Endothelial cell of umbilical vein (primary cell): ENCODE measurements at places on chromosomes 16 and 17. TPM values are rescaled to one million over a fixed set of nuclear protein-coding genes. Genes with fewer than 3 reads are reported as not detected.

The FOXO3B gene
- 4.7 and 7.2 TPM in 2 replicates for total RNA-seq

The TNFRSF17 gene
- not detected in 2 replicates for total RNA-seq

The WNT9B gene
- not detected in 2 replicates for total RNA-seq

The SCGB1C2 gene
- total RNA-seq, result not detected in 2 replicates

The CLEC18B gene
- 0.25 and 0.49 TPM in 2 replicates for total RNA-seq

The BAIAP3 gene
- total RNA-seq, result 0.66 and 0.88 TPM in 2 replicates

The GNGT2 gene
- 3.7 and 3.8 TPM in 2 replicates for total RNA-seq

- H3K27ac ChIP-seq, result no peak overlapping the region
- no peak for DNase-seq
- no peaks in the 10 kb centered on the region for H3K36me3 ChIP-seq
- no peaks in the 10 kb centered on the region for H3K27me3 ChIP-seq
- no peaks in the 10 kb centered on the region for H3K4me1 ChIP-seq
Measured at GRCh38 chr16:11165894-11166665, 89.9 kb downstream of the SOCS1 start.

DNA sequence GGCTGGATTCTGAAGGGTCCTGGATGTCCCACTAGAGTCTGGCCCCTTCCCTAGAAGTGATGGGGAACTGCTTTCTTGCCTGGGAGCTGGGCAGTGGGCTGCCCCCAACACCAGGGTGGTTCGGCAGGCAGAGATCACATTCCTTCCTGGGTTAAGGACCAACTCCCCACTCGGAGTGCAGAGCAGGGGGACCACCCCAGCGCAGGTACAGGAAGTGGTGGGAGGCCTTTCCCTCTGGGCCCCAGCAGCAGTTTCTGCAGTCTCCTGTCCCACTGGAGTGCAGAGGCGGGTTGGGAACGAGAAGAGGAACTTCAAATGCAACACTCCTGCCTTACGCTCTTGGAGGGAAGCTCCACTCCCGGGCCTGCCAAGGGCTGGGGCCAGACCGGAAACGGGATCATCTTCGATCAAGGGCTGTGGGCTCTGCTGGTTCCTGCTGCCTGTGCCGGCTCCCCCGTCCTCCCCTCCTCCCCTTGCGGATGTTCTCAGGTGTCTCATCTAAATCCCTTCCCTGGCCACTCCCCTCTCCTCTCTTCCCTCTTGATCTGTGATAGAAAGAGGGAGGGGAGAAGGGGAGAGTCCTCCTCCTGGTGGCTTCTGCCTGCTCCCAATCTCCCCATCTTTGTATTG lies 9.0 kb upstream of the NGFR start:
- no peak overlapping the region for H3K4me3 ChIP-seq
- DNase-seq, result no peak
- peaks cover 48% of the 10 kb centered on the region for H3K27me3 ChIP-seq
- no peaks in the 10 kb centered on the region for H3K4me1 ChIP-seq

GRCh38 chr17:80025140-80025539 lies 10.5 kb downstream of the TBC1D16 start:
- H3K4me3 ChIP-seq, result no peak overlapping the region
- DNase-seq, result no peak
- H3K36me3 ChIP-seq, result no peaks in the 10 kb centered on the region
- H3K27ac ChIP-seq, result no peak overlapping the region
- peaks cover 10% of the 10 kb centered on the region for H3K4me1 ChIP-seq
- no peaks in the 10 kb centered on the region for H3K27me3 ChIP-seq

DNA sequence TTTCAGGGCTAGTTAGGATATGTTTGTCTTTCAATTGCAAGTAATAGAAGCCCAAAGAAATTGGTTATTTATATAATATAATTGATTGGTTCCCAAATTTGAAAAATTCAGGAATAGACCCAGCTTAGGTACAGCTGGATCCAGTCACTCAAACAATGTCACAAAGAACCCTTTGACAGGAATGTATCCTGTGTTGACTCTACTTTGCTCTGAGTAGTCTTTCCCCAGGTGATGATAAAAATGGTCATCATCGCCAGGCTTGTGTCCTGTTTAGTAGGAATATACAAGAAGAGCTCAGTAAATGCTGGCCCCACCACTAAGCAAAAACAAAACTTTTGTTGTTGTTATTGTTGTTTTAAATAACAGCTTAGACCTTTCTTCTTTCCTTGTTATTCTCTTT lies 35.0 kb downstream of the MAPT start:
- no peaks in the 10 kb centered on the region for H3K4me1 ChIP-seq
- DNase-seq, result no peak
- H3K4me3 ChIP-seq, result no peak overlapping the region
- no peaks in the 10 kb centered on the region for H3K27me3 ChIP-seq
- no peaks in the 10 kb centered on the region for H3K36me3 ChIP-seq

DNA sequence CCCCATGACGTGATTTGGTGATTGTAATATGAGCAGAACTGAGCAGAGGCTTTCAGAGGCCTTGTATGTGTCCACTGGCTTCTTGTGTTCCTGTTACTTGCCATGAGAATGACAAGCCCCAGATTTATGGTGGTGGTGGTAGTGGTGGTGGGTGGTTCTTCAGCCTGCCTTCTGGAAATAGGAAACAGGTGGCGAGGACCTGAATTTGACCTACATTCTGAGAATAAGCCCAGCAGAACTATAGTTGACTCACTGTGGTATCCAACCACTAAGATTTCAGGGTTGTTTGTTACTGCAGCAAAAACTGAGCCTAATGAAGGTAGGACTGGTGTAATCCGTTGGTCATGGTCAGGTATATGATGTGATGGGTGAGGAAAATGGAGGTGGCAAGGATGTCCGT lies 93.0 kb downstream of the SHISA9 start:
- H3K4me1 ChIP-seq, result no peaks in the 10 kb centered on the region
- no peak overlapping the region for H3K4me3 ChIP-seq
- DNase-seq, result no peak
- H3K27ac ChIP-seq, result no peak overlapping the region
- no peaks in the 10 kb centered on the region for H3K36me3 ChIP-seq

- H3K27me3 ChIP-seq, result no peaks in the 10 kb centered on the region
- no peak for DNase-seq
- H3K4me3 ChIP-seq, result no peak overlapping the region
- no peak overlapping the region for H3K27ac ChIP-seq
- no peaks in the 10 kb centered on the region for H3K4me1 ChIP-seq
- no peaks in the 10 kb centered on the region for H3K36me3 ChIP-seq
Measured at GRCh38 chr17:76416899-76417298, 32.5 kb downstream of the SPHK1 start.

- no peaks in the 10 kb centered on the region for H3K4me1 ChIP-seq
- H3K27ac ChIP-seq, result no peak overlapping the region
- H3K36me3 ChIP-seq, result no peaks in the 10 kb centered on the region
- H3K27me3 ChIP-seq, result peaks cover 14% of the 10 kb centered on the region
Measured at GRCh38 chr17:73643001-73643851, 1.0 kb downstream of the SDK2 start.
